GF-D8 (cell line): ENCODE measurements at places on chromosomes 12 and 14.

- no peak for DNase-seq
Measured at GRCh38 chr12:127980585-127980984, 286.4 kb upstream of the TMEM132C start.

DNA sequence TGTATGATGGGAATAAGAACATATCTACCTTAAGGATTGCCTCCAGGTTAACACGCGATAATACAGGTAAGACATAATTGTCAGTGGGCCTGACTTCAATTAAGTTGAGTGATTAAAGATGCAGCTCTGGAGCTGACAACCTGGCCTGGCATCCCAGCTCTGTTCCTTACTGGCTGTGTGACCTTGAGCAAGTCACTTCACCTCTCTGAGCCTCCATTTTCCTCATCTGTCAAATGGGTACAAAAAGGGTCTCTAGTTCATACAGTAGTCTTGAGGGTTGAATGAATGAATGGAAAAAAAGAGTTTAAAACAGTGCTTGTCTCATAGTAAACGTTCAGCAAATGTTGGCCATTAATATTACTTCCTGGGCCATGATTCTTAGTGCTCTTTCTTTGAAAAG, 213.9 kb downstream of the PHETA1 start:
- DNase-seq: no peak

DNA sequence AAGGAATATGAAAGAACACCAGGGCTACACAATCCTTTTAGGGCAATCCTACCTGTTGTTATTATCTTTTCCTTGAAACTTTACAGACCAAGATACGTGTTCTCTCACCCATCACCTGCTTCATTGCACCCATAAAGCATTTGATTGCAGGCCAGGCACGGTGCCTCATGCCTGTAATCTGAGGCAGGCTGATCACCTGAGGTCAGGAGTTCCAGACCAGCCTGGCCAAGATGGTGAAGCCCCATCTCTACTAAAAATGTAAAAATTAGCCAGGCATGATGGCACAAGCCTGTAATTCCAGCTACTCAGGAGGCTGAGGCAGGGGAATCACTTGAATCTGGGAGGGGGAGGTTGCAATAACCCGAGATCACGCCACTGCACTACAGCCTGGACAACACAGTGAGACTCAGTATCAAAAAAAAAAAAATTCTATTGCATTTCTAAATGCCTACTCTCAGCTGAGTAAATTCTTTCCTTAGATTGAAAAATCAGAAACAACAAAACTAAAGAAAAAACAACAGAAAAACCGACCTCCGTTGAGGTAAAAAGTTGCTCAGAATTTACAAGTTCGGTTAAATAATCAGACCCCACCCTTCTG, 183.7 kb upstream of the TMEM132C start:
- no peak for DNase-seq

DNA sequence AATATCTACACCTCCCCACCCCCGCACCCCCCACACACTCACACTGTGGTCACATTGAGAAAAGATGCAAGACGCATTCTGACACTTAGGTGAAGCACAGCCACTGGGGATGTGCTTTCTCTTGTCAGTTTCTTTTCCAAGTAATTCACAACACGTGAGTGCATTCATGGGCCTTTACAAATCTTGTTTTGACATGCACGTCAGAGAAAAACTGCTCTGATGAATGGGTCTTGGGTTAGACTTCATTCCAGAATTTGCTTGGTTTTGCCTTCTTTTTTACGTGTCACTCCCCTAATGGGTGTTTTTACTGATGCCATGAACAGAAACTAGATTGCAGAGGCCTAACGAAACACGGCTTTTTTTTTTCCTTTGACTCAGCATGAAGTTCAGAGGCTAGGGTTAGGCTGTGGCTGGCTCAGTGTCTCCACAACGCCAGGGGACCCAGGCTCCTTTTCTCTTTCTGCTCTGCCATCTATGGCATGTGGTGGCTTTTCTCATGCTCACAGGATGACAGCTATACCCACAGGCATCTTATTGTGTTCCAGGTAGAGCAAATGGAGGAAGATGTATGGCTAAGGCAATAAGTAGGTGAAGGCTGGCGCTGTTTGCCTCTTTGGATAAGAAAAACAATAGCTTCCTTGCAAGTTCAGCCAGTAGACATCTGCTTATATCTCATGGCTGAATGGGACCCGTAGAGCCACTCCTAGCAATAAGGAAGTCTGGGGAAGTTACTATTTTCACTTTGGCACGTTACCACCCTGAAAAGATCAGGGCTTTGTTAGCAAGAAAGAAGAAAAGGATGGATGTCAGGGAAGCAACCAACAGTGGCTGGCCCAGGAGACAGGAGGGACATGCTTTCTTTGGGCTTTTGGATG, 253.3 kb downstream of the SLC15A4 start:
- DNase-seq: no peak

DNA sequence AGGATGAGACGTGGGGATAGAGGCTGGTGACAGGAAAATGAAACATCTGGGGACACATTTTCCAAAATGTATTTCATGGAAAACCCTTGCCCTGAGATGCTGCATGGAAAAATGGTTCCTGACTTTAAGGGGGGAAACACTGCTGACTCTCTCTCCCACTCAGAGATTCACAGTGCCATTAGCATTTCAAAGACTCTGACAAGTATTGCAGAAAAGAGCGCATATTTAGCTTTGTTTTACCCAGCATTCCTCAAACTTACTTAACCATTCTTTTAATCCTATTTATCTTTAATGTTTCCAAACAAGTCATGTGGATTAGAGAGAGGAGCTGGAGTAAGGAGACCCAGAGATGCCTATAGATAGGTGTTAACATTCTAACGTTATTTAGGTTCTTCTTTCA, 141.8 kb upstream of the DYRK2 start:
- DNase-seq: no peak

GRCh38 chr14:65290830-65291229, 121.7 kb upstream of the FUT8 start:
- no peak for DNase-seq

DNA sequence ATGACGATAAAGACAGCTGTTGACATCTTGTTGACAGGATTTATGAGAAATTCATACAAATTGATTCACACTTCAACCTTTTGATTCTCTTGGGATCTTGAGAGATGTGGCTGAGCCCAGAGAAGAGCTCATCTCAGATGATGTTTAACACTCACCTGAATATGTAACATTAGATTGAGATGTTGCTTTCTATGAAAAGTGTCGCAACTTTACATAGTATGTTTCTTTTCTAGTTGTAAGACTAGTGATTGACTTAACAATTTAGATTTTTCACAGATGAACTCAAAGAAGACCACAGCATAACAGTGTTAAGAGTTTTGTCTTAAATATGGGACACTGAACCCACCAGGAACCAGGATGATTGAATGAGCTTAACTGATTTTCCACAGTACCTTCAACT, 40.6 kb upstream of the P2RX7 start:
- DNase-seq: no peak

DNA sequence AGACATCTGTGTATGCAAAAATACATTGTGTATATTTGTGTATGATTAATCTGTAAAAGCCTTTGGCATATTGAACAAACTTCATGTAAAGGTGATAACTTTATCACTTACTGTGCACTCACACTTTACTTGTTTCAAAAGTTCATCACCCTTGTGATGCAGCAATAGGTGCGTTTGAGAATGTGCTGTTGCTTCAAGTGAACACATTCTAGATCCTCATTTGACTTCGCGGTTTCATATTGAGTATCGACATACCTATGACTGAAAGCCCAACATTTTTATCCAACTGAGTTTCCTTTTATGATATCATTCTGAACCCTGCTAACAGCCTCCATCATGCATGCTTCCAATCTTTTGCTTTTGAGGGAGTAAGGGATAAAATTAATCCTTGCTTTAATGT, 1086.9 kb downstream of the TMEM121 start:
- no peak for DNase-seq

- no peak for DNase-seq
Measured at GRCh38 chr14:59482541-59483331, 1.5 kb downstream of the L3HYPDH start.

- peak; percentile 26 for DNase-seq
Measured at GRCh38 chr12:111396726-111397445, 8.8 kb upstream of the SH2B3 start.

- DNase-seq: no peak
Measured at GRCh38 chr14:85634205-85634604, 104.3 kb downstream of the FLRT2 start.

DNA sequence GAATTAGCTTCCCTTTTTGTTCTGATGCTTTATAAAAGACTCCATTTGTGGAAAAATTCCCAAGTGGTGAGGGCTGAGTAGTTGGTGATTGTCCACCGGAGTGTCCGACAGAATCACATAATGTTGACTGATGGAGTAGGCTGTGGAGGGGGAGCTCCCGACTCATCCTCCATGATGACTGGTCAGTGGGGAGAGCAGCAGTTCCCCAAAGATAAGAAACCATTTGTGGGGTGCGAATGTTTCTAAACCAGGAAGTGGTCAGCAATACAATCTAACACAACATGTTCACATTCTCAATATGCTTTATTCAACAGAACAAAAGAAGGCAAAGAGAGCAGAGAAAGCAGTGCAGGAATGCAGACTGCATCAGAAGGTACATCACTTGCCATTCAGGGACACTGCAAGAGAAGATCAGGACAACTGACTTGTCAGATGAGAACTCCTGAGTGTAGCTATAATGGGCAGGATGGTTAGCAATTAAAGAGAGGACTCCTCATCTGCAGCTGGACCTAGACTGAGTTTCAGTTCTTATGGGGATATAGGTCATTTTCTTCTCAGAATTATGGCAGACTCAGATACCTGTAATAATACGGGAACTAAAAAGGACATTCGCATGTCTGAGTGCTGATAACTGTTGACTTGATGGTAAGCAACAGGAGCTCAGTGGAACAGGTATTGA, 5.4 kb downstream of the KRT6B start:
- no peak for DNase-seq

- no peak for DNase-seq
Measured at GRCh38 chr12:51661836-51662235, 70.8 kb downstream of the SCN8A start.

DNA sequence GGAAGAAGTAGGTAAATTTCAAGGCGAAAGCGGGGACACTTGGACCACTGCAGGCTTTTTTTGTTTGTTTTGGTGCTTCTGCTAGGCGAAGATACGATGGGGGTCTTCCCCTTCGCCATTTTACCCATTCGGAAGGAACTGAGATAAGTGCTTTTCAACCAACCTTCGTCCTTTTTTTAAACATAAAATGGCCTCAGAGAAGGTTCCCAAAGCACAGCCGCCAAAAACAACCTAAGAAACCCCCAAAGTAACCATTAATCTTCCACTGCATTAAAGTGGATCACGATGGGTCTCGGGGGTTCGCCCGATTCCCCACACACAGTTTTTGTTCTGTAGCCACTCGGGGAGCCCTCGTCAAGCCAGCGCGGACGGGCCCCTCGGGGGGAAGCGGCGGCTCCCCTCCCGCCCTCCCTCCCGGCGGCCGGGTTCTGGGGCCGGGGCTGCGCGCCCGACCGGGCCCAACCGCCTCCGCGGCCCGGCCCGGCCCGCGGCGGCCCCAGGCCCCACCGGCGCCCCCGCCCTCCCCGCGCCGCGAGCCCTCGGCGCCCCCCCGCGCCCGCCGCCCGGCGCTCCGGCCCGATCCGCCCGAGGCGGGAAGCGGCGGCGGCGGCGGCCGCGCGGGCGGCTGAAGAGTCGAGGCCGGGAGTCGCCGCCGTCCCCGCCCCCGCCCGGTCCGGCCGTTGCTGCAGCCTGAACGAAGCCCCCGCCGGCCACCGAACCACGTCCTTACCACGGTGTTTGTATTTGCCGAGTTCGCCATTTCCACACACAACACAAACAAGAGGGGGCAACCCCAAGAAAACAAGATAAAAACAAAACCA, 790 bp downstream of the GTF2A1 start:
- DNase-seq: no peak

DNA sequence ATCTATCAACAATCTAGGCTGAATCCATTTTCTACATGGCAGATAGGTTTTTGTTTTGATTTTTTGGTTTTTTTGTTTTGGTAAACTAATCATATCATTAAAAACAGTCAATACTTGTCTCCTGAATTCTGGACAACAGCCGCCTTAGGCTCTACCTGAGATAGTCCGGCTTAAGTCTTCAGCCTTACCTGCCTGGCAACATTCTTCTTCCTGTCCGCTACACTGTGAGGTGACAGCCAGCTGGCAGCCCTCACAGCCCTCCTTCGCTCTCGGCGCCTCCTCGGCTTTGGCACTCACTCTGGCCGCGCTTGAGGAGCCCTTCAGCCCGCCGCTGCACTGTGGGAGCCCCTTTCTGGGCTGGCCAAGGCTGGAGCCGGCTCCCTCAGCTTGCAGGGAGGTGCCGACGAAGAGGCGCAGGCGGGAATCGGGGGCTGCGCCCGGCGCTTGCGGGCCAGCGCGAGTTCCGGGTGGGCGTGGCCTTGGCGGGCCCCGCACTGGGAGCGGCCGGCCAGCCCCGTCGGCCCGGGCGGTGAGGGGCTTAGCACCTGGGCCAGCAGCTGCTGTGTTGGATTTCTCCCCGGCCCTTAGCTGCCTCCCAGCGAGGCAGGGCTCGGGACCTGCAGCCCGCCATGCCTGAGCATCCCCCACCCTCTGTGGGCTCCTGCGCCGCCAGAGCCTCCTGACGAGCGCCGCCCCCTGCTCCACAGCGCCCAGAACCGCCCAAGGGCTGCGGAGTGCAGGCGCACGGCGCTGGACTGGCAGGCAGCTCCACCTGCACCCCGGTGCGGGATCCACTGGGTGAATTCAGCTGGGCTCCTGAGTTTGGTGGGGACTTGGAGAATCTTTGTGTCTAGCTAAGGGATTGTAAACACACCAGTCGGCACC, 49.0 kb downstream of the MDGA2 start:
- no peak for DNase-seq

DNA sequence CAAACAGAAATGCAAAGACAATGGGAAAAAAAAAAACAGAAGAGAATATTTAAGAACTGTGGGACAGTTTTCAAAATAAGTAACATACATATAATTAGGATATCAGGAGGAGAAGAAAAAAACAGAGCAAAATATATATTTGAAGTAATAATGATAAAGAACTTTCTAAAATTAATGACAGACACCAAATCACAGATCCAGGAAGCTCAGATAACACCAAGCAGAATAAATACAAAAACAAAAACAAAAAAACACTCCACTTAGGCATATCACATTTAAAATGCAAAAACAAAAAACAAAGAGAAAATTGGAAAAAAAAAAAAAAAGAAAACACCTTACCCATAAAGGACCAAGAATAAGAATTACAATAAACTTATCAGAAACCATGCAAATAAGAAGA, 9.6 kb upstream of the RFX4 start:
- DNase-seq: no peak

DNA sequence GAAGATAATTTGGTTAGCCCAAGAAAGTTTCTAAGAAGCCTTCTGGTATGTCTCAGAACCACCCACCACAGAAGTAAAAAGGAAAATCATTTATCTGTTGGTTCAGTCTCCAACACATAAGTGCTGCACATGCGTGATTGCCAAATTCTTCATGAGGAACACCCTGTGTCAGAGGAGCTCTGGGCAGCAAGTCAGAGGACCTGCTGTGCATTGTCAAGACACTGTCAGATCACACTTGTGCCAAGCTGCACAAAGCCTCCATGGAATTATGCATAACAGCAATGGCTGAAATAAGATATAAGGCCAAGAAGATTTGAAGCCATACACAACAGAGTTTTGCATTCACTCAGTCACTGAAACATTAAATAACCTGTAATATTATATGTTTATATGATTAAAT, 1304.7 kb upstream of the FLRT2 start:
- DNase-seq: no peak

- no peak for DNase-seq
Measured at GRCh38 chr12:34388636-34389377, 366.5 kb downstream of the ALG10 start.

GRCh38 chr12:65648461-65648860, 175.8 kb upstream of the HMGA2 start:
- DNase-seq: no peak
